ENCODE measurements at places on chromosomes 3 and 15.

DNA sequence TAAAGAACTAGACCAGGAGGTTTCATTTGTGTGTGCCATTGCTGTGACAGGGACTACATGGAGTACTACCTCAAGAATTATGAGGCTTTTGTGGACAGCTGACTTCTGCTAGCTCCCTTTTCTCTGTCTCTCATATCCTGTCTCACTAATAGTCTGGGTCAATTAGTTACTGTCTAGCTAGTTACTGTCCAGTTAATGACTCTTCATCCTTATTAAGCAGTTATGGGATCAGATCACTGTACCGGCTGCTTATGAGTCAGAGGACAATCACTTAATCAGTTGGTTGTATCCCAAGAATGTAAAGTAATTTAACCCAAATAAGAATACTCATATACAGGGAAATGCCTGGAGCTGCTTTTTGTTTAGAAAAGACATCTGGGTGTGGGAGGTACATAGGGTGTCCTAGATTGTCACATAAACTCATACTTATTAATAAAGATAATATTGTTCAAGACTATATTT, 158.0 kb downstream of the CDIN1 start:
- no peak for DNase-seq

- DNase-seq: no peak
Measured at GRCh38 chr3:156211583-156211982, 91.2 kb downstream of the KCNAB1 start.

DNA sequence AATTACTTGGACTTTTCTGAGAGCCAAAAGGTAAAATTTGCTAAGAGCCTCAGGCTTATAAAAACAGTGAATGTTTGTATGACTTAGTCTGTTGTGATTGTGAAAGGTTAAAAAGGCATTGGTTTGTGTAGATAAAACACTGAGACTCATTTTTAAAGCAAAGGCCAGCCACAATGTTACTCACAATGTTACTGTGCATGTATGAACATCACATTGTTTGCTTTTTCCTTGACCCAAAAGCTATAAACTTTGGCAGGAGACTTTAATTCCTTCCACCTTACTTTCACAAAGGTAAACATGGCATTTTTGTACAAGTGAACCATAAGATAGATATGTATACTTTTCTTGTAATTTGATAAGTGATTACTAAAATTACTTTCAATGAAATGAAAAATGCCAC, 70.5 kb downstream of the NPAP1 start:
- DNase-seq: no peak

GRCh38 chr15:34292621-34293020, 45.0 kb downstream of the SLC12A6 start:
- no peak for DNase-seq

DNA sequence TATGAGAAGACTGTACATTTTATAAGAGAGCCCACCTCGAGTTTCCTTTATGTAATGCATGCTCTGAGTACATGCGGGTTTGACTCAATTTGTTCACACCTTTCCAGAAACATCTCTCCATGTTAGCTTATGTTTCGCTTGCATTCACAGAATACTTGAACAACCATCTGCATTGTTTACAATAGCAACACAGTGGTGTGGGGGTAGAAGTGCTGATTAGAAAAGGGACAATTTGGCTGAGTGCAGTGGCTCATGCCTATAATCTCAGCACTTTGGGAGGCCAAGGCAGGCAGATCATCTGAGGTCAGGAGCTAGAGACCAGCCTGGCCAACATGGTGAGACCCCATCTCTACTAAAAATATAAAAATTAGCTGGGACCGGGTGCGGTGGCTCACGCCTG, 60.9 kb downstream of the NCEH1 start:
- no peak for DNase-seq

DNA sequence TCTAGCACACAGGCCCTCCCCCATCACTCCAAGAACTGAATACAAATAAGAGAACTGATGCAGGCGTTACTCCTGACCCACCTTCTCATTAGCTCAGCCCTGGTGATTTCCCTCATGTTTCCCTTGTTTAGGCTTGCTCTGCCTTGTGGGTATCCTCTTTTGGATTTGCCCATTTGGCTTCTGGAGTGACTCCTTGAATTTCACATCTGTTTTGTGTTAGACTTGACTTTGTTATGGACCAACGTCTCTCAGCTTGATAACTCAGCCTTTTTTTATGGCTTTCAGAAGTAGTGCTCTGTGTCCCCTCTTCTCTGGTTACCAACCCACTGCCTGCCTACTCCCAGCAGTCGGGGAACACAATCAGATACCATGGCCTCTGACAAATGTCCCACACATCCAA, 11.3 kb upstream of the TMOD3 start:
- DNase-seq: no peak

DNA sequence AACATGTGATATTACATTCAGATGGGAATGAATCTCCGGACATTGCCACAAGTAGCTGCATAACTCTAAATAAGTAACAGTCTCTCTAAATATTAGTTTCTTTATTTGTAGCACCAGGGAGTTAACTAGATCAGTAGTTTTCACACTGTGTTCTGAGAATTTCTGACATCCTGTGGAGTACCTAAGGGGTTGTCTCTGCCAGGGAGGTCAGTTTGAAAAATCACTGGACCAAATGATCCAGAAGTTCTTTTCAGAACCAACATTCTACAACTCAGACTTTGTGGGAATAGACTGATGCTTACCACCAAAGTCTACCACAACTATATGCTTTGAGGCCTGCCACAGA, 9.0 kb upstream of the ILDR1 start:
- no peak for DNase-seq

DNA sequence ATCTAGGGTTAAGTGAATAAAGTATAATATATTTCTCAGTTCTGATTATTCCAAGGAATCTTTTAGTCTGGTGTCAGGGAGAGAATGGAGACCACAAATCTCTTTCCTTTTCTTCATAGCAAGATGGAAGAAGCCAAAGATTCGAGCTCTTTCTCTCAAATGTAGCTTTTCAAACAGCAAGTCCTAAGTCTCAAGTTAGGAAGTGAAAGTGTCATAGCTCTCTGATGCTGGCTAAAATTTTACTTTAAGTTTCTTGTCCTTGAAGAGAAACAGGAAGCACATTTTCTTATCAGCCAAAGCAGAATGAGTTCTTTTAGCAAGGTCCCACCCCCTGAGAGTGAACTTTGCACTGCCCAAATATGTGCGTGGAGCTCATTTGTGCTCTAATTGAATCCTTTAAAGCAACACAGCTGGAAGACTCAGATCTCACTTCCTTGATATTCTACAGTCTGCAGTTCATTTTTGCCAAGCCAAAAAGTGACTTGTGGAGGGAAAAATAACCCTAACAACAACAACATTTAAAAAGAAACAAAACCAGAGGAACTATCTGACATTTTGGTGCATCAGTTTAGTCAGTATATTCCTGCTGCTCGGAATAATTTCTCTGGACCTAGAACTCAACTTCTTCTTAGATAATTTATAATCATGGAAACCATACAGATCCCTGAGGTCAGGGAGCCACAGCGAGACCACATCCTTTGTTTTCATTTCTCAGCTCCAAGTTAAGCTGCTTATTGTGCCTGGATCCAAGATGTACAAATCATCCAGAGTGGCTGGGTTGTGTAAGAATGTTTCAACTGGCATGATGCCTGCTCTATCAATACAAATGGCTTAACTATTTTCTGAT, 238.7 kb upstream of the P2RY1 start:
- DNase-seq: peak; percentile 63

GRCh38 chr3:166785876-166786275, 594.2 kb downstream of the ZBBX start:
- no peak for DNase-seq

All from right cardiac atrium (tissue), 5 donors.